ENCODE measurements at places on chromosomes 2 and 18.

DNA sequence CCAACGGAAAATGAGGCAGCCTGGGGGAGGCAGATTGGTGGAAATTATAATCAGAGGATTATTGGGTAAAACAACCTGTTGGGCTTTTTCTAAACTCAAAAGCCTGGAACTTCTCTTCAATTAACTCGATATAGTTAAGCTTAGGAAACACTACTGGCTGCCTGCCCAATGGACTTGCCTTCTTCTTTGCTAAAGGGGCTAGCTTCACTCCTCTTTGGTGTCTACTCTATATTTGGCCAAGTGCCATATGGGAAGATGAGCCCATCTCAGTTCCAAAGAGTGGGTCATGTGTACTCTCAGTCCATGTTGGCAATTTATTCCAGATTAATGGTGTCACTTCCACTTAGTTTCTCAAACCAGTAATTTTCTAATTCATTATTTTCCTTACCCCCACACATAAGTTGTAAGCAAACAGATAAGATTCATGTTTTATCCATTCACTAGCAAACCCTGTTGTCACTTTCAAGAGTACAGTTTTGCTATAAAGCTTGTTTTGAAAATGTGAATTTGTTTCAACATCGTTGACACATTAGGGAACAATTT, 34.3 kb downstream of the DARS1 start:
- H3K4me1 ChIP-seq = no peaks in the 10 kb centered on the region
- no peak overlapping the region for H3K27ac ChIP-seq
- H3K4me3 ChIP-seq = no peak overlapping the region
- DNase-seq = no peak

DNA sequence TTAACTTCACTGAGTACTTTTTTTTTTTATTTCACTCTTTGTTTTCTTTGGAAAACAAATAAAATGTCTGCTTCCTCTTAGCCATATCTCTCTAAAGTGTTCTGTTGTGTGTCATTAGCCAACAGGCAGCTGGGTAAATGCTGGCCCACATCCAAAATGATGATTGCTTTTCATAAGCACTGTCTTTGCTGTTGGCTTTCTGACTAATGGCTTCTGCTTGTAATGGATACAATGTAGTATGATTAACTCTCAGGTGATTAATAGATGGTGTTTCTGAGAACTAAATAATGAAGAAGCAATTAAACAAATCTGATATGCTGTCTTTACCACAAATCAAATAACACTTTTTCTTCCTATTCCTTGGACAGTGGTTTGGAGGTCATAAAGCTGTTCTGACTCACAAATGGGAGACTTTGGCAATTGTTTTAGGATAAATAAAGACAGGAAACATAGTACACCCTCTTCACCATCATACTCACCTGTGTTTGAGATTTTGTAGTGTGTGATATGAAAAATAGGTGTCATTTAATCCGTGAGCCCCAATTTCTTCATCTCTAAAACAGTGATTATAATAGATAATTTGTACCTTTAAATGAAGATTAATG, 888.4 kb downstream of the TSN start:
- no peak overlapping the region for H3K4me3 ChIP-seq
- H3K4me1 ChIP-seq = no peaks in the 10 kb centered on the region
- DNase-seq = peak; percentile 77
- H3K27ac ChIP-seq = no peak overlapping the region
- H3K27me3 ChIP-seq = no peaks in the 10 kb centered on the region

DNA sequence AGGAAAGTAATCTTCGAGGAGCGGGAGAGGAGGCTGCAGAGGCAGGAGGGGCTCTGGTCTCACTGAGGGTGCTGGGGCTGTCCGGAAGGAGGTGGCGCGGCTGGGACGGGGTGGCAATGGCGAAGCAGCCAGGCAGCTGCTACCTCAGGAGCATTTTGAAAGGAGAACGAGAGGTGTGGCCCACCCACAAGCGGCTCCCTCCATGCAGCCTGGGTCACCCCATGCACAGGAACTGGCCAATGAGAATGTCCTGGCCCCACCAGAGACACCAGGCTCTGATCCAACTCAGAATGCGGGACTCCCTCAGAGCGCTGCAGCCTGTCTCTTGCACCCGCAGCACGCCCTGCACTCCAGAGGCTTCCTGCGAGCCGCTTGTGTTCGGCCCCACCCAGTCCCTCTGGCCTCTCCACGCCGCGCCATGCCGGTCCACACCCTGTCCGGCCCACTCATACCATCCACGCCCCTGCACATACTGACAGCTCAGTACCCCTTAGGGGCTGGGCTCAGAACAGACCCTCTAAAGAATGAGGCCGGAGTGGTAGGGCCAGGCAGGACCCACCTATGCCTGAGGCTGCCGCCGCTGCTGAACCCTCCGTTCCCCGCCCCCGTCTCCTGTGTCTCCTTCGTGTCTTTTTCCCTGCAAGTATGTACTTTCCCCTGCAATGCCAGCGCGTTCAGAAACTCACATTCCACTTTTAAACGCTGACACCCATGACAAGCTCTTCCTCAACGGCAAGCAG, 6.4 kb upstream of the BOK start:
- H3K36me3 ChIP-seq = no peaks in the 10 kb centered on the region
- H3K4me1 ChIP-seq = peaks cover 24% of the 10 kb centered on the region
- no peaks in the 10 kb centered on the region for H3K27me3 ChIP-seq
- no peak overlapping the region for H3K4me3 ChIP-seq

- H3K36me3 ChIP-seq = no peaks in the 10 kb centered on the region
- H3K4me3 ChIP-seq = no peak overlapping the region
- no peaks in the 10 kb centered on the region for H3K27me3 ChIP-seq
- peak; percentile 71 for DNase-seq
- peaks cover 28% of the 10 kb centered on the region for H3K4me1 ChIP-seq
Measured at GRCh38 chr2:190837952-190838361, 42.7 kb upstream of the GLS start.

DNA sequence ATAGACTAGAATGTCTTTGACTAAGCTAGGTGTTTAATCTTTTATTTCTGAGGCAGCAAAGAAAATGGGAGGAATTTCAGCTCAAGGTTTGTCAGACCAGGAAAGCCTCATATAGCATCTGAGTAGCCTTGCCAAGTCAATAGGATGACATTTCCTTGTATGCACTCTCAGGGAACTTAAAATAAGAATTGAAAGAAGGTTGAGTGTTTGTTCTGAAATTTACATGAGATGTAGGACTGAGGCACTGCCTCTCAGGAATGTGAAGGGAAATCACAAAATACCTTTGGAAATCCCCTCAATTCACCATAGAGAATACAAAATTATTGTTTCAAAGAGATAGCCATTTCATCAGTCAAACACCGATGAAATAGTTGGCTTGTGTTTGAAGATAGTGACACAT, 392.0 kb upstream of the NRP2 start:
- H3K4me1 ChIP-seq = no peaks in the 10 kb centered on the region
- DNase-seq = no peak
- no peak overlapping the region for H3K4me3 ChIP-seq
- H3K27me3 ChIP-seq = no peaks in the 10 kb centered on the region
- H3K36me3 ChIP-seq = no peaks in the 10 kb centered on the region

GRCh38 chr2:146228020-146228393, 1616.8 kb upstream of the ACVR2A start:
- DNase-seq = no peak
- no peaks in the 10 kb centered on the region for H3K4me1 ChIP-seq
- H3K4me3 ChIP-seq = no peak overlapping the region
- H3K27ac ChIP-seq = no peak overlapping the region

DNA sequence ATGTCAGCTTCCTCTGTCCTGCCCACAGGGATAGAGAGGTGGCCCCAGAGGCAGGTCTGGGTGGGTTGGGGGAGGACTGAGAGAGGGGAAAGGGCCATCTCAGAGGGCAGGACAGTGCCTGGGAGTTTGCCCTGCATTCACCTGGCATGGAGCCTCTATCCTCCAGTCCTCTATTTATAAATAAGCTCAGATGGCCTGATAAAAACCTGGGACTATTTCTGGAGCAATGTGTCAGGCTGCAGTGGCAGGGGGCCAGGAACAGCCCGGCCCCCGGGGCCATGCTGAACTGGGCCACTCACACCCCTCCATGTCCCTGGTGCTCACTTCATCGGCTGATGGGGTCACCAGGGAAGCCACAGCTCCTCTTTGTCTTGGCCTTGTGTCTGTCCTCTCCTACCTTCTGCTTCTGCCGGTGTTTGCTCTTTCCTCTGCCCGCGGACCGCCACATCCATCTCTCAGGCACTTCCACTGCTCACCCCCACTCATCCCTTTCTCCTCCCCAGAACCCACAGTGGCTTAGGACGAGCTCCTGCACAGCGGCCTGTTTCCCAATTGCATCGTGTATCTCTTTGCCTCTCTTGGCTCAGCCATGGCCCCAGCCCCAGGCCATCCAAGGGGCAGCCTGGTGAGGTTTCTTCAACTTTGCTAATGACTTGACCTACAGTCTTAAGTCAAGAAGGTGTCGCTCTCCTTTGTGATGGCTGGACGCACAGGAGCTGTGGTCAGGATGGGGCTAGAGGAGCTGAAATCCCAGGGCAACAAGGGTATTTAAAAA, 38.8 kb downstream of the SCTR start:
- no peaks in the 10 kb centered on the region for H3K27me3 ChIP-seq
- H3K27ac ChIP-seq = no peak overlapping the region
- no peak overlapping the region for H3K4me3 ChIP-seq
- DNase-seq = no peak
- no peaks in the 10 kb centered on the region for H3K4me1 ChIP-seq

- H3K27ac ChIP-seq = no peak overlapping the region
- H3K4me3 ChIP-seq = no peak overlapping the region
- H3K4me1 ChIP-seq = no peaks in the 10 kb centered on the region
- H3K36me3 ChIP-seq = no peaks in the 10 kb centered on the region
Measured at GRCh38 chr2:121254748-121255147, 30.3 kb downstream of the TFCP2L1 start.

DNA sequence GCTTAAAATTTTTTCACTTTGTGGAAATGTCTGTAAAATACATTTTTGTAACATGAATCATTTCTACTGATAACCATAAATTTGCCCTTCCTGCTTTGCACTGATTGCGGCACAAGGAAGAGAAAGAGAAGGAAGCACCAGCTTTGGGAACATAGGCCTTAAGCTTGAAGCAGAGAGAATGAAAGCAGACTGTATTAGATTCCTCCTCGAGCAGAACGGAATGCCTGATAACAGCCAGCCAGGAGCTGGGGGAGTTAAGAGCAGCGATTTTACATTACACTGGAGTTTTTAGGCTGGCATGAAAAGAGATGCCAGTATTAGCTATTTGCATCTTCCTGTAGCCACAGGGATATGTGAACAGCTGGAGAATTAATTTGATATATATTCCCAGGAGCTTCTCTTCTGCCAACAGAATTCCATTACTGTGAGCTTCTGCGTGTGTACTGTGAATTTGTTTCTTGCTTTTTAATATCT, 33.5 kb downstream of the CRIM1 start:
- H3K27me3 ChIP-seq = no peaks in the 10 kb centered on the region
- peak overlapping the region; percentile 23 for H3K4me3 ChIP-seq
- DNase-seq = peak; percentile 54

DNA sequence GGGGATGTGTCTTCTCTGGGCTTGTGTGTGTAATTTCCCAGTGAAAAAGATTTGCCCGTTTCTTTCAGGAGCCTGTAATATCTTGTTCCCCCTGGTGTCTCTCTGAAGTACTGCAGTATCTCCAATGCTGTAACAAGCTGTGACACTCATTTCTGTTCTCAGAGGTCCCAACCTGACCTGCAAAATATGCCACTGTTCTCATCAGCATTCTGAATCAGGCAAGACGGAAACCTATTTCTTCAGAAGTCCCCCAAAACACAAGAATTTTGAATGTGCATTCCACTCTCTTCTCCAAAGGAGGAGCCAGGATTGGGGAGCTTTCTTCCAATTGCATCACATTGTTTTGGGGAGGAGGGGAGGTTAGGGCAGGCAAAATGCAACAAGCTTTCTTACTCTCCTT, 77.0 kb upstream of the CNGA3 start:
- H3K4me3 ChIP-seq = no peak overlapping the region
- no peaks in the 10 kb centered on the region for H3K27me3 ChIP-seq
- H3K36me3 ChIP-seq = no peaks in the 10 kb centered on the region
- DNase-seq = peak; percentile 71
- no peaks in the 10 kb centered on the region for H3K4me1 ChIP-seq
- no peak overlapping the region for H3K27ac ChIP-seq

GRCh38 chr18:59035591-59035990, 104.1 kb upstream of the SEC11C start:
- H3K27me3 ChIP-seq = no peaks in the 10 kb centered on the region
- DNase-seq = no peak
- H3K27ac ChIP-seq = no peak overlapping the region
- H3K4me1 ChIP-seq = no peaks in the 10 kb centered on the region
- no peak overlapping the region for H3K4me3 ChIP-seq
- no peaks in the 10 kb centered on the region for H3K36me3 ChIP-seq

- no peaks in the 10 kb centered on the region for H3K27me3 ChIP-seq
- DNase-seq = peak; percentile 56
- H3K4me1 ChIP-seq = no peaks in the 10 kb centered on the region
- H3K4me3 ChIP-seq = no peak overlapping the region
Measured at GRCh38 chr2:184743096-184743495, 144.8 kb downstream of the ZNF804A start.

DNA sequence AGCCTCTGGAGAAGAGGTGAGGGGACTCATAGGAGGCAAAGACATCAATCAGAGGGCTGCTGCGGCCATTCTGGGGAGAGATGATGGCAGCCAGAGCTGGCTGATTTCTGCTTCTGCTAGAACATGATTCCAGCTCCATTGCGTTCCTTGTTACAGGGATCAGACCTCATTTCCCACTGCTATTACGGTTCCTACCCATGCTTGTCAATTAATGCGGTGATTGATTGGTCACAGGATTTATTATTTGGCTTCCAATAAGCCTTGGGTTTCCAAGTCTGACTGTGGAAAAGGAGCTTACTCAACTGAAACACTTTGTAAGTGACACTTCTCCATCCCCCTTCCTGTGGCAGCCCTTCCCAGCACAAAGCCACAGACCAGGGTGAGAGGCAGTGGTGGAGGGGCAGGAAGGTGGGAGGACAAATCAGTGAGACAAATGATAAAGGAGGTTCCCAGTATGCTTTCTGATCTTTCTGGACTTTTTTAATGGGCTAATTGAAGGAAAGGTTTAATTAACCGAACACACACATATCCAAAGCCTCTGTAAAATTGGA, 26.8 kb upstream of the CTLA4 start:
- no peak overlapping the region for H3K27ac ChIP-seq
- no peaks in the 10 kb centered on the region for H3K36me3 ChIP-seq
- no peaks in the 10 kb centered on the region for H3K4me1 ChIP-seq
- no peak overlapping the region for H3K4me3 ChIP-seq

DNA sequence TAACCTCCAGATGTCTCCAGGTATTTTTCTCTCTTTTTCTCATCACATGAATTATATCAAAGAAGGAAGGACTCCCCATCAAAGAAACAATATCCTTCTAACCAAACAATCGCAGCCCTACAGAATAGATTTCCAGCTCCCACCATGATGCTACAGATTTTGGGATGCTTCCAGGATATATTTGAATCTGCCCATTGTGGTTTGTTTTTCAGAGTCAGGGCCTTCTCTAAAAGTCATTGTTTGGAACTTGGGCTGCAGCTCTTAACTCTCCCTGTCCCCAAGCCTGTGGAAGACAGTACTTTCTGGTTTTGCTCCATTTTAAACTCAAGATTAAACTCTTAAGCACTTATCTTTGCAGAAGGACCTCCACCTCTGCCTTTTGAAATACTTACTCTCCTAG, 223.2 kb downstream of the PMAIP1 start:
- no peaks in the 10 kb centered on the region for H3K27me3 ChIP-seq
- no peaks in the 10 kb centered on the region for H3K36me3 ChIP-seq
- H3K27ac ChIP-seq = no peak overlapping the region
- H3K4me3 ChIP-seq = no peak overlapping the region
- H3K4me1 ChIP-seq = no peaks in the 10 kb centered on the region

Data from fibroblast of lung (primary cell).